ENCODE measurements at places on chromosomes 4 and X. TPM values are rescaled to one million over a fixed set of nuclear protein-coding genes. Genes with fewer than 3 reads are reported as not detected.

FGF16 gene
- total RNA-seq: not detected

TCP11X2 gene
- total RNA-seq: not detected

DNA sequence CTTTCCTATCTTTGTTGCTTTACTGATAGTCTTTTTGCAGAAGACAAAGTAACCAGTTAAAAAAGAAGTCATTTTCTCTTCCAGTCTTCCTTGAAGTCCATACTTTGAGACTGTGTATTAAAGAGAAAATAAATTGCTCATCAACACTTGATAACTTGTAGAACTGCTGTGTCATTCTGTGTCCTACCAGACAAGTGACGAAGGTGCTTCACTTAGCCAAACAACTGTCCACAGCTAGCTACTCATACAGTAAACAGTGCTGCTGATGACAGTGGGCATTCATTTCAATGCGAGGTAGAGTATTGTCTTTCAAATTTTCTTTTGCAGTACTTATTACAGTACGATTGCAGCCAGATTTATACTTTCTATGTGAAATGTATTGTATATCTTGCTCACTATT lies 11.5 kb downstream of the COL25A1 start:
- DNase-seq: no peak

DNA sequence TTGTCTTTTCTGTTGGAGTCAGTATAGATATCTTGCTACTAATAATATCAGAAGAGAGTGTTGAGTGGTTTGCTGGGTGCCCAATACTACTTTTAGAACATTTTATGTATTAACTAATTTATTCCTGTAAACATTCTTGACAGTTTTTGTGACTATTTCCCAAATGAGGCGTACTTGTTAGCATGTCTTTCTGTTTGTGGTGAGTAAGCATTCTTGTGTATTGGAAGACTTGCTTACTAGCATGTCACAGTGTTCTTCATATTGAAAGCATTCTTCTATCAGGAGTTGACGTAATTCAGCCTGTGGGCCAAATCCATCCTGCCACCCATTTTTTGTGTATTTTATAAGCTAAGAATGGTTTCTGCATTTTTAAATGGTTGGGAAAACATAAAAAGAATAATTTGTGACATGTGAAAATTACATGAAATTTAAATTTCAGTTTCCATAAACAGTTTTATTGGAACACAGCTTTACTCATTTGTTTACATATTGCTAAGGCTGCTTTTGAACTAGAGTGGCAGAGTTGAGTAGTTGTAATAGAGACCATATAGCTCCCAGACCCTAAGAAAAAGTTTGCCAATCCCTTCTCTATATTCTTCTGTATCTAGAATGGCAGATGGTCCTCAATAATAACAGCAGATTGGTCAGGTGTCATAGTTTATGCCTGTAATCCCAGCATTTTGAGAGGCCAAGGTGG lies 20.4 kb downstream of the REPS2 start:
- no peak for DNase-seq
